ENCODE measurements at places on chromosomes 1 and 21.

- no peak for DNase-seq
Observed at GRCh38 chr1:182952677-182953444, at the start of gene SHCBP1L. Gene SHCBP1L, minus strand, starts transcription at chr1:182953166. Its CDS starts 33 bp downstream, at chr1:182953133.

GRCh38 chr1:39901714-39902459, at the start of gene MYCL:
Gene MYCL, minus strand, starts transcription at chr1:39901917. Its CDS starts 483 bp downstream, at chr1:39901434.
- peak; percentile 39 for DNase-seq

- DNase-seq = no peak
Observed at GRCh38 chr1:15863156-15863901, 15.8 kb downstream of the SPEN start.

GRCh38 chr1:117612517-117613248, 6.8 kb downstream of the TENT5C start:
- DNase-seq = no peak

DNA sequence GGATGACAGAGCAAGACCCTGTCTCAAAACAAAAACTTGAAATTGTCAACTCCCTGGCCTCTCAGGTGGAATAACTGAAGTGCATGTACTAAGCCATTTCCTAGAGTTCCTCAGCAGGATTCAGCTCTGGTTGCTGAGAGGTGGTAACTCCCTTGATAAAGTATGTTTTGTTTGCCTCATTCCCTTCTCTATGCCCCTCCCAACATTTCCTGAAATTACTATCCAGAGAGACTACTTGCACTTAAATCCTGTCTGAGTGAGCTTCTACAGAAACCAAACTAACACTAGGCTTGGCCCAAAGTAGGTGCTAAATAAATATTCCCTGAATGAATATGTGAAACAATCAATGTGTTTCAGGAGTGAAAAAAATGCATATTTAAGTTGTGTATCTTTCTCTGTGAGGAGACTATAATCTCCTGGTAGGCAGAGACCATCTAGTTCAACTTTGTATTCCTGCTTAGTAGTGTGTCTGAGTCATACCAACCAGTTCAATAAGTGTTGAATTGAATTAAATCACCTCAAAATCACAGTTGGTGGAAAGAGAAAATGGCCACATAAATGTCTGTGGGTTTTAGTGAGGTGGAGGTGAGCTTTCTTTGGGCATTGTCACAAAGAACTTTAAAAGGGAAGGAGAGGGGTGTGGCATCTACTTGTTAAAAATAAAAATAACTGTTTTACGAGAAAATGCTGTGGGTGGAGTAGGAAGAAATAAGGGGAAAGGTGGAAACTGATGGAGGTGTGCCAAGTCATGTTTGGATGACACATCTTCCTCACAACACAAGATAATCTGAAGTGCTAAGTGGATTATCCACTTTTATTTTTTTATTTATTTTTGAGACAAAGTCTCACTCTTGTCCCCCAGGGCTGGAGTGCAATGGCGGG, 12.6 kb downstream of the RIMKLA start:
- DNase-seq = no peak

DNA sequence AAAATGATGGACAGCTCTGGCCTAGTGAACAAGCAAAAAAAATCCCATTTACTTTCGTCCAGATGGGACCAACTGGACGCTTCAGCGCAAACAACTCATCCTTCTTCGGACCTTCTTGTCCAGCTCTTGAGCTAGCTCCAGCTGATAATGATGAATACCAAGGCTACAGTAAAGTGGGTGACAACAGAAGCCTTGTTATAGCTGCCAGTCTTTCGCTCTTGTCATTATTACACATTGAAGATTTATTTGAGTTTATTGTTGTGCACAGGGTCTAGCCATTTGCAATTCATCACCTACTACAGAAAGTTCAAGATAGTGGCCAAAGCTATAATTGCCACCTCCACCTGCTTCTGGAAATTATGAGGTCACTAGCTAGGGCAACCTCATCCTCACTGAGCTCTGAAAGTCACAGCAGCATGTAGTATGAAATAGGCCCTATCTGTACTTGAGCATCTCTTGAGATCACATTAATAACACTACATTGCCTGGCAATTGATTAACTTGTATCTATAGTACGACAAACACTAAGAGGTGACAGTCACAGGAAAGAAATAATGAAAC, 76.9 kb downstream of the GPATCH2 start:
- no peak for DNase-seq

- DNase-seq = no peak
Observed at GRCh38 chr1:1255078-1255477, 8.6 kb upstream of the C1QTNF12 start.

DNA sequence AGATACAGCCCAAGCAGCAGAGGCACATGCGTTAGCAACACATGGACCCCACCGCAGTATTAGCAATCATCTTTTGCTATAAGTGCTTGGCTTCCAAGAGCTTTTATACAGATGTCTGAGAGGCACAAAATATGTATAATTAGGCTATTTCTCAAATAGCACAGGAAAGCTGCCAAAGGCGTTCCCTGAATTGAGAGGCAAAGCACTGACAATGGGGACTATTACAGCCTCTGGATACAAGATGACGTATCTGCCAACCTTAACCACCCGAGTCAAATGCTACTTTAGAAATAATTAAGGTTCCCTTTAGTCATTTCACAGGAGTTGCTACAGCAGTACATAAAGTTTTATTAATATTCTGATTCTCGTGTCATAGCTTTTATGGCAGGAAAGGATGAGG, 6.4 kb downstream of the STMN1 start:
- no peak for DNase-seq

GRCh38 chr1:44780583-44781121, 5.3 kb downstream of the RPS8 start:
- DNase-seq = no peak

DNA sequence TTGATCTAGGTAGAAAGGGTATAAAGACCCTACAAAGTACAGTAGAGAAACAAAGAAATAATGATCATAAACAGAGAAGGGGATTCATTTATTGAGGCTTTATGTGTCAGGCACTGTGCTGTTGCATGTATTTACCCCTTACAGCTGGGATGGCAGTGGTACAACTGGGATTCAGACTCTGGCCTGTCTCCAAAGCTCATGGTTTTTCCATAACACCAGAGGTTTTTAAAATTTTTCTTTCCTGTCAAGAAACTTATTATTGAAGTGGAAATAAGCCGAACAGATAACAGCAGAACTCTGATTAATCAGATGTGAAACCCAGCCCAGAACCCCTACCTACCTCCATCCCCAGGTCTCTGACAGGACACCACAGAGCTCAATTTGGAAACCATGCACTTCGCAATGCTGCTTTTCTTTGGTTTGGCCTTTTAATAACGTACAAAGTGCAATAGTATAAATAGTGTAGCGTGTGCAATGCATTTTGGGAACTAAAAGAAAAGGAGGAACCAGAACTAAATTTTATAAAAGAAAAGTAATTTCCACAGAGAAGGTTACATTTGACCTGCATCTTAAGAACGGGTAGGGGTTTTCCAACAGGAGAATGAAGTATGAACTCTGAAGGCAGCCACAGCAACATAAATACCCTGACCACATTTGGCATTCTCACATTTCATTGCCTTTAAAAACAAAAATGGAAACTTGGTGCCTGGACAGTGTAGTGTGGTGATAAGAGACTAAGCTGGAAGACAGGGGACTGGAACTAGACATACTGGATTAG, 92.0 kb upstream of the S1PR1 start:
- no peak for DNase-seq

DNA sequence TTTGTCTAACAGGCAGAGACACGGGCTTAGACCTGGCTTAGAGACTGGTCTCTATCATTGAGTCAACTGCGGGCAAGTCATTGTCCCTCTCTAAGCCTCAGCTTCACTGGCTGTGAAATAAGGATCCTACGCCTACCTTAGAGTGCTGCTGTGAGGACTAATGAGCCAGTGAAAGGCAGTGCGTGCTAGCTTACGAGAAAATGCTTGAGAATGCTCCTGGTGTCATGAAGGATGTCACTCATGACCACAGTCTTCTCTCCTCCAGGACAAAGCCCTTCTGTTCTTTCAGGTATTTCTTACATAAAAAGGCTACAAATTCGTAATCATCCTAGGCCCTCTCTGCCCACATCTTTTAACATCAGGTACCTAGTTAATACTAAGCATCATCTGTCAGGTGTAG, 16.5 kb upstream of the A3GALT2 start:
- DNase-seq = no peak

- no peak for DNase-seq
Observed at GRCh38 chr1:15276691-15277446, 29.8 kb downstream of the FHAD1 start.

- no peak for DNase-seq
Observed at GRCh38 chr1:29703596-29704370, 467.5 kb downstream of the PTPRU start.

- no peak for DNase-seq
Observed at GRCh38 chr1:110438893-110439292, 12.1 kb upstream of the PROK1 start.

- DNase-seq = no peak
Observed at GRCh38 chr1:44338136-44338535, 16.9 kb downstream of the ERI3 start.

GRCh38 chr1:198907423-198907746, 268.5 kb downstream of the PTPRC start:
- no peak for DNase-seq

DNA sequence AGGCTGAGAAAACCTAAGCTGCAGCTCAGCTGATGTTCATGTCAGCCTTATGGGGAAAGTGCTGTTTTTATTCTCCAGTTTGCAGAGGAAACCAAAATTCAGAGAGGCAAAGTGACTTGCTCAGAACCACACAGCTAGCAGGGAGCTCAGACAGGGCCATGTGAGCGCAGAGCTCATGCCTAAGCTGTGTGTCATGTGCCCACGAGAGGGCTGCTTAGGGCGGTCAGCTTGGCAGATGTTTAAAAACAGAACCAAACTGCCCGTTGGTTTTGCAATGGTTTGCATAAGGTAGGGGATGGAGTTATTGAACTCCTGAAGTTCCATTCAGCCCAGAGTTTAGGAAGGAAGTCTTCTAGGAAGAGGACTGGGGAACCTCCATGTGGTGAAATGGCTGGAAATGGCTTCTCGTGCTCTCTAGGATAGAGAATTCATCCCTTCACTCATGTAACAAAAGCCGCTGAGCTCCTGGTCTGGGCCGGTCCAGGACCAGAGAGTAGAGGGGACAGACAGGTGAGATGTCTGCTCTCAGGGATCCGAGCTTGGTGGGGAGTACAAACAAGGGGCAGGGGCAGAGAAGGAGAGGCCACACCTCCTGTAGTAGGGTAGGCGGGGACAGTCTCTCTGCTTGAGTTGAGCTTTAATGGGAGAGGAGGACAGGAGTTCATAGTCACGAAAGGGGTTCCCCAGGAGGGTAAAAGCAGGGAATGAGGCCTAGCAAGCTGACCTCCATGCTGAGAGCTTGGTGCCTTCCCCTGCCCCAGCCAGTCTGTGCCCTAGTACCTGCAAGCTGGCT, 46.9 kb downstream of the ARHGEF10L start:
- no peak for DNase-seq

DNA sequence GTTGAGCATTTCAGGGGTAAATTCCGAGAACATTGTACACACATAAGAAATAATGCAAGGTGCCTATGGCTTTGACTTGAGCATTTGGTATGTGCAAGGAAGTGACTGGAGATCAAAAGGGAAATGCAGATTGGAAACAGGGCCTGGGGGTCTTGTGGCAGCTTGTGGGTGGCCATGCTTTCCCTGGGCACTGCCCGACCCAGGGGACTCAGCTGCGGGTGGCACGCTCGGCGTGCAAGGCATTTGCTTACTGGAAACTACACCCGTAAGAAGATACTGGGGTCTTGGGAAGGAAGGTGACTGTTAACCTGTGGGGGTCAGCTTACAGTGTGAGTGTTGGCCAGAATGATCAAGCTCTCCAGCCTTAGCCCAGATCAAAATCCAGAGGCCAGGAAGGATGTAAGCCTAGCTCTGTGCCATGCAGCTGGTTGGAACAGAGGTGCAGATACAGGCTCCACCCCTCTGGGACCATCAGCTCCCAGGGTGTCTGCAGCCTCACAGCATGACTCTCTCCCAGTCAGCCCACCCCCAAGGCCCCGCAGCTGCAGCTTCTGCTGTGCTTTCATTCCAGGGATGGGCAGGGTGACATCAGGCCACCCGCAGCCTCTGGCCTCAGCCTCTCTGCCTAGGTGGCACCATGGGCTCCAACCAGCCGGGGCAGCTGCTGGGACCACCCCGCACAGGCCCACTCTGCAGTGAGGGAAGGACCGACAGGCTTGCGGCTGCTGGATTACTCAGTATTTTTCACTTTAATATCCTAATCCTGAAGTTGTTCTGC, 55.1 kb downstream of the KIF26B start:
- DNase-seq = no peak

DNA sequence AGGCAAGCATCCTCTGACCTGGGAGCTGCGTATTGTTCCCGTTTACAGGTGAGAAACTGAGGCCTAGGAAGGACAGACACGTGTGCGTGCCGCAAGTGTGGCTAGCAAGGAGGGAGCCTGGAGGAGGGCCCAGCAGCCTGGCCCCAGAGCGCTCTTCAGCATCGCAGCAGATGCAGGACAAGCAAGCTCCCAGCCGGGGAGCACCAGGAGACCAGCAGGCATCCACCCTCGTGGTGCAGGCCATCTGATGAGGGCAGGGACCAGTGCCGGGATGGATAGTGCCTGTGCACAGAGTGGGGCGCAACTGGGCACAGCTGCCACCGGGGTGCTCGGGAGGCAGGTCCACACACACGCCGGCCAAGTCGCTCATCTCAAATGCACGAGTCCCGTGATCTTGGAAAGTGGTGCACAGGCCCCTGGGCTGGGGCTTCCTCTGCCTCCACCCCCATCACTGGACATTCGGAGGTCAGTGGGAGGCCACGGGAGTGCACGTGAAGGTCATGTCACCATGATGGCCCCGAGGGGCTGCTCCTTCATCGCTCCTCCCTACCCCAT, 55.1 kb downstream of the COL18A1 start:
- no peak for DNase-seq

DNA sequence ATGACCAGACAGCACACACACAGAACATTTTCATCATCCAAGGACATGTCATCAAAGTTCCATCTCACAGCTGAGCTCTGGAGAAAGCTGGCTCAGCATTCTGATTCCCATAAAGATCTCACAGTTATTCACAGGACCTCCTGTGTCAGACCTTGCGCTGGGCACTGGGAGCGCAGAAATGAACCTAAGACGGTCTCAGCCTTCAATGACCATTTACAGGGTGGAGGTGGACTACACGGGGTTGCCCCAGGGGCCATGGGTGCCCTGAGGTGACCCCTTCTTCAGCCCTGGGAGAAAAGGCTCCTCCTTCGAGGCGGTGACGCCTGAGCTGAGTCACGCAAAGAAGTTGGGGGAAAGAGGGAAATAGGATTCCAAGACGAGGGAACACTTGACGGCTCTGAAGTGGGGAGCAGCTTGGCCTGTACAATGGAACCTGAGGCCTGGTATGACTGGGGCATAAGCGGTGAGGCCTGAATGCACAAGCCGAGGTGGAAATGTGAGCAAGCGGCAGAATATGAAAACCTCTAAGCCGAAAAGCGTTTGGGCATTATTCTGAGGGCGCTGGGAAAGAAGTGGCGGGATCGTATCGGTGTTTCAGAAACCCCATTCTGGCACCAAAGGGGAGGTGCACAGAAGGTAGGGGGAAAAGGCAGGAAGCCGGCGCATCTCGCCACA, 797 bp downstream of the CC2D1B start:
- no peak for DNase-seq

DNA sequence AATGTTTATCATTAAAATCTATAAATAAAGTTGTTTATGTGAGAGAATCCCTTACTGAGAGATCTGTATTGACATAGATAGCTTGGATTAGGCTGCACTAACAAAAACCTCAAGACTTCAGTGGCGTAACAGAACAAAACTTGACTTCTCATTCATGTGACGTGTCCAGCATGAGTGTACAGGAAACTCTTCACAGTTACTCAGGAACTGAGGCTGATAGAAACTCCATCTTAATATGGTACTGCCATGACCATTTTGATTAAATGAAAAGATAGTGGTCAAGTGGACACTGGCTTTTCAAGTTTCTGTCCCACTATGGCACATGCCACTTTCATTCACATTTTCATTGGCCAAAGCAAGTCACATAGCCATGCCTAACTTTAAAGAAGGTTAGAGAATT, 3.7 kb downstream of the ST3GAL3 start:
- DNase-seq = no peak

Data from activated CD4-positive, CD25-positive, alpha-beta regulatory T cell (primary cell).